ENCODE measurements at places on chromosomes 11 and 22. TPM values are rescaled to one million over a fixed set of nuclear protein-coding genes. Genes with fewer than 3 reads are reported as not detected.

The PRG3 gene
- not detected for total RNA-seq

The PANX3 gene
- total RNA-seq: not detected

The MYOD1 gene
- total RNA-seq: not detected

The BBOX1 gene
- total RNA-seq: 0.45 TPM

The SLC22A25 gene
- not detected for total RNA-seq

All from sciatic nerve (tissue), 2 donors.